ENCODE measurements at places on chromosomes 7 and 10.

DNA sequence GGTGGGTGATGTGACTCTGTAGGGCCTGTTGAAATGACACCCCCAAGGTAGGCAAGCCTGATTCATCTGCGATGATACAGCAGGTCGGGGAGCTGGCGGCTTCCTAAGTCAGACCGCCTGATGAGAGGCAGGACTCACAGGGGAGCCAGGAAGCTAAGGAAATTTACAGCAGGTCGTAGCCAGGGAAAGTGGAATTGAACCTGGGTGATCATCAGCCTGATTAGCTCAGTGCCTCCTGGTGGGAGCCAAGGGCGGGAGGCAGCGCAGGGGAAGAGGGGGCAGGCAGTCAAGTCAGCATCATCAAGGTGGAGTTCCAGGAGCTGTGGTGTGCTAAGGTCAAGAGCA, 18.5 kb upstream of the TRIM56 start:
- DNase-seq: no peak

DNA sequence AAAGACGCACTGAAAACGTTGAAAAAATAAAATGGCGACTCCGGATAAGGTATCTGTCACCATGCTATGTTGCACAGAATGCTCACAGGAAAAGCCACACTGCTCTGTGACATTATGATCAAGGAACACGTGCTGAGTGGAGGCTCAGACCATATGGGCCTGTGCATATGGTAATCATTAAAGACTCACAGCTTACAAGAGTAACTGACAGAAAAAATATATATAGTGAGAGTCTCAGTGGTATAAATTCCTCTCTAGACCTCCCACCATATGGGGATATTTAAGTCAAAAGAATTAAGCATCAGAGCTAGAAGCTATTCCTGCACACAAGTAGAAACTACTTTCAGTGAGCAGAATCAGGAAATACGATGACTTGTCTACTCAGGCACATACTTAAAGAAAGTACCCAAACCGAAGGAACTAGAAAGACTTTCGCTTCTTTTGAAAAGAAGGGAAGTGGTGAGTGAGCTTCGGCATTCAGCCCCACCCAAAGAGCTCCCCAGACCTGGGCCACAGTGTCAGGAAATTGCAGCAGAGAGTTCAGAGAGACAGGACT, 65.1 kb upstream of the MPP7 start:
- DNase-seq: no peak

DNA sequence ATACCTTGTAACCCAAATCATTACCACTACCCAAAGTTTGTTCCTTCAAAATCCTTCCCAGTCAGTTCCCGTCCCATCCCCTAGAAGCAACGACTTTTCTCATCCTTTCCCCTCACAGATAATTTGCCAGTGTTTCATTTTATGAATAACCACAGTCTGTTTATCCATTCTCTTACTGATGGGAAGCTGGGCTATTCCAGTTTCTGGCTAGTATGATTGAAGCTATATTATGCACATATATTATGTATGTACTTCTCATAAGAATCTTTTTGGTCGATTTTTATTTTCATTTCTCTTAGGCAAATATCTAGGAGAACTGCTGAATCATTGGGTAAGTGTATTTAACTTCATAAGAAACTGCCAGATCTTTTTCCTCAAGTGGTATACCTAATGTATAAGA, 114.6 kb downstream of the ZNF438 start:
- DNase-seq: no peak

DNA sequence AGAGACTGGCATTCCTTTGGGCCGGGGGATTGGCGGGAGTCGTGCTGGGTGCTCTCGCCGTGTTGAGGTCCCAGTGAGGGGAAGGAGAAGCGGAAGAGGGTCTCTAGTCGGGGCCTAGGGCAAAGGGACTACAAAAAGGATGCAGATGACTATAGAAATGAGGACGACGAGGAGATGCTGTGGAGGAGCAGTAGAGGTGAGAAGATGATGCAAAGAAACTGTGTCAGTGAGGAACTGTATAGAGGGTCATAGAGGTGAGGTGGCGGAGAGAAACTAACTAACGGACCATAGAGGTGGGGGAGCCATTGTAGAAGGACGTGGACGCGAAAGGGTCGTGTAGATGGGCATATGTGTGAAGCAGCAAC, 324 bp downstream of the TWNK start:
- DNase-seq: no peak

GRCh38 chr10:76774987-76775603, 862.5 kb downstream of the KCNMA1 start:
- no peak for DNase-seq

DNA sequence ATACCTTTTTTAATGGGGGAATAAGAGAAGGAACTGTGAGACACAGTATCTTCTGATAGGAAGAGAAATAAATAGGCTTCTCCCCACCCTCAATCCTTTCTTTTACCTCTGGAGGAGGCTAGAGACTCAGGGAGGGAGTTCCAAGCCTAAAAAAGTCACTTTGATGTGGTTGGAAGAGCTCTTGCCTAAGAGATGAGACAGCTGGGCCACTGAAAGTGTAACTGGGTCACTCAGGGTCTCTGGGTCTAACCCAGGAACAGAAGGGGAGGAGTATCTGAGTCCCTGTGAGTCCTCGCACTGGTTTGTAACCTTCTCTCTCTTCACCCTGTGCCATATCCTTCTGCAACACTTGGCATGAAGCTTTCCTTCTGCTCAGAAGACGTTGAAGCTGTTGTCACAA, 222.9 kb upstream of the AGK start:
- DNase-seq: no peak

DNA sequence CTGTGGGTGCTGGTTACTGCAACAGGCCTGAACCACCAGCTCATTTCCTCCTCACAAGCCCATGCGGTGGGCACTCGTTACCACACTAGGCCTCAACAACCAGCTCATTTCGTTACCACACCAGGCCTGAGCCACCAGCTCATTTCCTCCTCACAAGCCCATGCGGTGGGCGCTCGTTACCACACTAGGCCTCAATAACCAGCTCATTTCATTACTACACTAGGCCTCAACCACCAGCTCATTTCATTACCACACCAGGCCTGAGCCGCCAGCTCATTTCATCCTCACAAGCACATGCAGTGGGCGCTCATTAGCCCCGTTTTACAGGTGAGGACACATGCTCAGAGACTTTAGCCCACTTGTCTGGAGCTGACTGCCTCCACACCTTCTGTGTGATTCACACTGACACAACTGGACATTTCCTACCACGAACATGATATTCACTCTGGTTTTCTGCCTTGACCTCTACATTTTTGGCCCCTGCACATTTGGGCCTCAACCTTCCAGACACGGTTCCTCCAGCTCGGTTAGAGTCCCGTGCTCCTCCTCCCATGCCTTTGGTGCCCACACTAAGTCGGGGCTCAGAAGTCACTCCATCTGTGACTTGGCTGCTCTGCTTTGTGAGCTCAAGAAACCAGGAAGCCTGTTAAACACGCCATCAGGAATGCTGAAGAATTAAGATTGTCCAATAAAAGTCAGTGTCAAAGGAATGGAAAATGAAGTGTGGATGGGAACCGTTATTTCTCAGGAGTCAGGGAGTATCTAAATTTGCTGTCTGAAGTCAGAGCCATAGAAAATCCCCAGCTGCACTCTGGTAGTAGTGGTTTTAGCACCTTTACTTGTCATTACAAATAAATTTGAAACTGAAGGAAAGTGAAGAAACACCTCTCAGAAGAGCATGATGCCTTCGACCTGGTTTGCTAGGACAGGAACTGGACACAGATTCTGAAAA, 55.8 kb upstream of the LANCL2 start:
- peak; percentile 16 for DNase-seq

- DNase-seq: no peak
Measured at GRCh38 chr7:81297317-81297716, 378.5 kb upstream of the SEMA3C start.

DNA sequence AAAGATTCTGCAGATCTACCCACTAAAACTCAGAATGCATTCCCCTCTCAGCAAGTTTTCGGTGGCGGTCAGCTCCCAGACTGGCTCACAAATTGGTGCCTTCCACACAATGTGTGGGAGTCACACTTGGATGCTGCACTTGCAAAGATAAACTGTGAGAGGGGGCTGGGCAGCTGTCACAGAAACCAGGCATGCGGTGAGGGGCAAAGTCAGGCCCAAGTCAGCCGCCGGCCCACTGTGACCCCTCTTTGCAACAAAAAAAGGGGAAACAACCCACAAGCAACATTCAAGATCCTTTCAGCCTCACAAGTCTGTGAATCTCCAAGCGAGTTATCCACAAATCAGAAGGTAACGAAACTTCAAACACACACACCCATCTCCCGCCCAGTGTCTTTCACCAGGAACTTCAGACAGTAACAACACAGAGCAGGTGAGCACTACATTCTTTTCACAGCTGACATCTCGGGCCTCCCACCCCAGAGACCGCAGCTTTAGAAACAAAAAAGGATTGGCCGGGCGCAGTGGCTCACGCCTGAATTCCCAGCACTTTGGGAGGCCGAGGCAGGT, 32.0 kb downstream of the SNX8 start:
- no peak for DNase-seq

GRCh38 chr7:43577485-43577951, 5.4 kb upstream of the STK17A start:
- no peak for DNase-seq

GRCh38 chr7:18119985-18120384, 92.3 kb upstream of the PRPS1L1 start:
- no peak for DNase-seq

DNA sequence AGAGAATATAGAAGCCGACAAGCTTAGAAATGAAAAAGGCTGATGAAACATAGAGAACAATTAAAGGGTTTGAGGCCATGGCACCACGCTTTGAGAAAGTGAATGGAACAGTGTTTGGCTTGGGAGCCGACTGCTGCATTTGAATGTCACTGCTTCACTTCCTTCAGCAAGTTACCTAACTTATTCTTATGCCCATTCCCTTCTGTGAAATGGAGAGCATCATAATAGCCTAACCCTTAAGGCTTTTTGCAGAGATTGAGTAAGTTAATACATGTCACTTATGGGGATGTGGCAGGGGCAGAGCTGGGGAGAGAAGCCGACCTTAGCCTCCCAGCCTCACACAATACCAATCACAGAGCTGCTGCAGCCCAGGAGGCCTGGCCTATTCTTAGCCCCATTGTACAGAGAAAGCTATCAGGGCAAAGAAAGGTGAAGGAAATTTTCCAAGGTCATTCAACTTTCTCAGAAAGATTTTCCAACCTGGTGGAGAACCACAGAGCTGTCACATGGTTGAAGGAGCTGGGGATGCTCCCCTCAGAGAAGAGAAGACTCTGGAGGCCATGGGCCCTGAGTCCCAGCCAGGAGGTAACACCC, 186.0 kb upstream of the GDF10 start:
- DNase-seq: no peak

DNA sequence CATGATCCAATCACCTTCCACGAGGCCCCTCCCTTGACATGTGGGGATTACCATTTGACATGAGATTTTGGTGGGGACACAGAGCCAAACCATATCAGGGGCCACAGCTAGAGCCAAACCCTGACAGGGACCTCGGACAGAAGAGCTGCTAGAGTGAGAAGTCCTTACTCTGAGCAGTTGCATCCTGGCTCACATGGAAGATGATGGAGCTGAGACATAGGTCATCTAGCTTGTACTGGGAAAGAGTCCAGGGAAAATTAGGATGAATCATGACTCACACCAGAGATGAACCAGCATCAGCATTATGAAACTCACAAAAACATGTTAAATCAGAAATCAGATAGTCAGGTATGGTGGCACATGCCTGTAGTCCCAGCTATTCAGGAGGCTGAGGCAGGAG, 12.8 kb upstream of the FMC1 start:
- DNase-seq: no peak

- no peak for DNase-seq
Measured at GRCh38 chr7:9307131-9307530, 873.7 kb downstream of the NXPH1 start.

GRCh38 chr7:20197837-20198236, 19.3 kb downstream of the MACC1 start:
- DNase-seq: no peak

- no peak for DNase-seq
Measured at GRCh38 chr7:151115836-151116418, 29.7 kb downstream of the AGAP3 start.

DNA sequence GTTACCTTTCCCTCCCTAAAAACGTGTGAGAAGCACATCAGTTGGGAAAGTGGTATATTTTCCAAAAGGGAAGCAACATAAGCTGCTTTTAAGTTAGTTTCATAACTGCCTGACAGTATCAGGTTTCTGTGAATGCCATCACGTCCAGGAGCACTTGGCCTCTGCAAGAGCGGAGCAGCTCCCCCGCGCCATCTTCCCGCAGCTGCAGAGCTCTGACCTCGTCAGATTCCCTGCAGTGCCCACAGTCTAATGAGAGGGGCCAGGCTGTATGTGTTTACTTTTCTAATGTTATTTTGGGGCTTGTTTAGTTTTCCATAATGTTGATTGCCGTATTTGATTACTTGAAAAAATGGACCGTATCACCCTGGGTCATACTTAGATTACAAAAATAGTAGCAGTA, 74.2 kb downstream of the MGMT start:
- no peak for DNase-seq

GRCh38 chr7:45242698-45243097, 85.1 kb downstream of the RAMP3 start:
- no peak for DNase-seq

GRCh38 chr7:84110400-84110799, 84.2 kb downstream of the SEMA3A start:
- DNase-seq: no peak

DNA sequence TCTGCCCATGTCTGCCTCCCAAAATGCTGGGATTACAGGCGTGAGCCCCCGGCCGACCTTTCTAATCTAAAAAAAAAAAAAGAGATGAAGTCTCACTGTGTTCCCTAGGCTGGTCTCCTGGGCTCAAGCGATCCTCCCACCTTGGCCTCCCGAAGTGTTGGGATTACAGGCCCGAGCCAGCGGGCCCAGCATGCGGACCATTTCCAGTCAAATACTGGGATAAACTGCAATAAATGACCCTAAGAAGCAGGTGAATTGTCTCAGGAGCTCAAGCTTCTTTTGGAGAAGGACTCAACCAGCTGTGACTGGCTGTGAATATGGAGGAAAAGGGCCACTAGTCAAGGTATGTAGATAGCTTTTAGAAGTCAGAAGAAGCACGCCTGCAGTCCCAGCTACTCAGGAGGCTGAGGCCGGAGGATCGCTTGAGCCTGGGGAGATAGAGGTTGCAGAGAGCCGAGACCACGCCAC, 550 bp upstream of the CREM start:
- no peak for DNase-seq
